AG09309 (cell line): ENCODE measurements at places on chromosomes 5 and 9.

DNA sequence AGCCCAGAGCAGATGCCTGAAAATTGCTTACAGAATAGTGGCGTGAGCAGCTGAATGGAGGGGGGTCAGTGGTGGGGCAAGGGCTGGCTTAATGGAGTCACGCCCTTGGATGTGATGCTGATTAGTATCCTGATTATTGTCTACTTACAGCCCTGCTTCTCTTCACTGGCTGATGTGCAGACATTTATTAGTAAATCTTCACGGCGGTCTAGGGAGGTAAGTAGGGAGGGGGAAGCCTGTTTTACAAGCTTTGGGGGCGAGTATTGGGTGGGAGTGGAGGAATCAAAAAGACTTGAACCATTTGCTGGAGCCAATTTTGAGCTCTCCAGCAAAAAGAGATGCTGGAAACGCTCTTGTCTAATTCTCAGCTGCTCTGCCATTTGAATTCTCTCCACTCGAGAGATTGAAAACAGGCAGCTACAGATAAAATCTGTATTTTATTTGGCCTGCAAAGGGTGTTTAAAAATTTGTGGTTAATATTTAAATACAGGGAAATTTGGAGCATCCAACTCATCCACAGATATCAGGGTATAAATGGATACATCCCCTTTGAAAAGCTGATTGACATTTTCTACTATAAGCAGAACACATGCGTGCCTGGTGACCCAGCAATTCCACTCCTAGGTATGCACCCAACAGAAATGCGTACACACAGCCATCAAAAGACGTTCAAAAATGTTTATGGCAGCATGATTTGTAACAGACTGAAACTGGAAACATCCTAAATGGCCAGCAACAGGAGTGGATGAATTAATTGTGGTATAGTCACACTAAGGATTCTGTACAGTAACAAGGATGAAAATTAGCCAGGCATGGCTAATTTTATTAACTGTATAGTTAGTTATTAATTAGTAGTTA, 19.5 kb upstream of the ALDH1B1 start:
- DNase-seq, result no peak

DNA sequence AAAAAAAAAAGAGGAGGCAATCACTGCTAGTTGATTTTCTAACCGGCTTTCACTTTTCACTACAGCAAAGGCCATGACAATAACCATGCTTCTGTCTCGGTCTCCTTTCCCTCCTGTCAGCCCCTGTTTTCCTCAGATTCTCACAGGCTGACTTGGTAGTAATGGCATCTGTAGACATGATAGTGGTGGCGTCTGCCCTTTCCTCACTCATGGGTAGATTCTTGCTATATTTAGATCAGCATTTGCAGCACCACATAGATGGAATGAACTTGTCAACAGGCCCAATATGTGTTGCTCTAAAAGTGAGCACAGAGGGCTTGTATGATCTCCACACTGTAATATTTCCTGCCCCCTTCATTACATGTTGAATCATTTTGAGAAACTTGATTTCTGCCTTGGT, 120.3 kb upstream of the FTMT start:
- DNase-seq, result no peak

DNA sequence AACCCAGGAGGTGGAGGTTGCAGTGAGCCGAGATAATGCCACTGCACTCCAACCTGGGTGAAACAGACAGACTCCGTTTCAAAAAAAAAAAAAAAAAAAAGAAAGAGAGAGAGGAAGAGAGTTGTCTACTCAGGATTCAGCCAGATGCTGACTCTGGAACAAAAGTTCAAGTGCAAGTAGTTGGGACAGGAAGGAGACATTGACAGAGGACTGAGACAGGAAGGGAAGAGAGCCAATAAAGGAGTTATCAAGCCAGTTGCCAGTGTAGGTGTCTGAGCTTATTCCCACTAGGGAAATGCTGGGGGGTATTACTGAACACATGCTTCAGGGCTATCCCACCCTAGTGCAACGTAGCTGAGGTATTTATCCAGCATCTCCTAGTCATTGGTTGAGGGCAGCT, 147.7 kb upstream of the SLC1A3 start:
- DNase-seq, result no peak

DNA sequence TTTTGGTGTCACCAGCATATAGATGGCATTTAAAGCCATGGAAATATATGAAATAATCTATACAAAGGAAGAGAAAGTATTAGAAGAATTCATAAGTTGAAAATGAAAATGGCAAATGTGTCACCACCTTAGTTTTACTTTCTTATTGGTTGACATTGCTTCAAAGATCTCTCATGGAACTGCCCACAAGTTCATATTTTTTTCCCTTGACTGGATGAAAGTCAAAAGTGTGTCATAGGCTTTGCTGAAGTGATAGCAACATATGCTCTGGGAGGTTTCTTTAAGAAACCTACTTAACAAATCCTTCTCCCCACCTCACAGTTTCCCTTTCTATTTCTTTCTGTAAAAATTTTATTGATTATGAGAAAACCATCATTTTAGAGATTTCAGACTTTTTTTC, 127.2 kb downstream of the VPS13A start:
- no peak for DNase-seq

DNA sequence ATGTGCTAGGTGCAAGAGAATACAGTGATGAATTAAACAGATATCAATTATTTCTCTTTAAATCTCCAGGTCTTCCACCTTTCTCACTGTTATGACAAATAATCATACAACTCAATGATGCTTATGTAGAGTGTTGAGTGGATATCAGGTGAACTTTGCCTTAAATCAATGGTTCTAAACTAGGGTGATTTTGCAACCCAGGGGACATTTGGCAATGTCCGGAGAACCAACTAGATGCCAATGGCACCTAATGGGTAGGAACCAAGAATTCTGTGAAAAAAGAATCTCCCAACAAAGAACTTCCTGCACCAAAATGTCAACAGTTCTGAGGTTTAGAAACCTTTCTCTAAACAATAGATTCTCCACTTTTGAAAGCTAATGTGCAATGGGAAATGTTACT, 52.0 kb upstream of the GDNF start:
- DNase-seq, result no peak

DNA sequence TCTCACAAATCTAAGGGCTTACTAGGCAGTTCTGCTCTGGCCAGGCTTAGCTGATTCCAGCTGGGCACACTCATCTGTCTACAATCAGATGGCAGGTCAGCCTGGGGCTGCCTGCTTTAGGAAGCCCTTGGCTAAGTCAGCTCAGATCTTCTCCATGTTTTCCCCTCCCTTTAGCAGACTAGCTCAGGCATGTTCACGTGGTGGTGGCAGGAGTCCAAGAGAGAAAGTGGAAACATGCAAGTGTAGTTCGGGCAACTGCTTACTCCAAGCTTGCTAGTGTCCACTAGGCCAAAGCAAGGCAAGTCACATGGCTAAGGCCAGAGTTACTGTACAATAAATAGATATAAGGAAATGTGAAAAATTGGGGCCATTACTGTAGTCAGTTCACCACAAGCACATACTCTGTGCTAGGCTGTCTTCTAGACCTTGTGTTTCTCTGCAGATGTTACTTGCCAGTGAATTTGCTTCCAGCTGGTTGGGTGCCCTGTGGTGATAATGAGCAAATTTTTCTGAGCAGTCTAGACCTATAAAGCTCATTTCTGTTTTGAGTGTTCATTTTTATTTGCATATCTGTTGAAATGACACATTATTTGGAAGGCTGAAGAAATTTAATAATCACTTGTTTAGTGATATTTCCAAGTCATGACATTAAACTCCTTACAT, 38.3 kb downstream of the RECK start:
- peak; percentile 71 for DNase-seq

- no peak for DNase-seq
Measured at GRCh38 chr9:130410443-130410842, 34.3 kb upstream of the ASS1 start.

DNA sequence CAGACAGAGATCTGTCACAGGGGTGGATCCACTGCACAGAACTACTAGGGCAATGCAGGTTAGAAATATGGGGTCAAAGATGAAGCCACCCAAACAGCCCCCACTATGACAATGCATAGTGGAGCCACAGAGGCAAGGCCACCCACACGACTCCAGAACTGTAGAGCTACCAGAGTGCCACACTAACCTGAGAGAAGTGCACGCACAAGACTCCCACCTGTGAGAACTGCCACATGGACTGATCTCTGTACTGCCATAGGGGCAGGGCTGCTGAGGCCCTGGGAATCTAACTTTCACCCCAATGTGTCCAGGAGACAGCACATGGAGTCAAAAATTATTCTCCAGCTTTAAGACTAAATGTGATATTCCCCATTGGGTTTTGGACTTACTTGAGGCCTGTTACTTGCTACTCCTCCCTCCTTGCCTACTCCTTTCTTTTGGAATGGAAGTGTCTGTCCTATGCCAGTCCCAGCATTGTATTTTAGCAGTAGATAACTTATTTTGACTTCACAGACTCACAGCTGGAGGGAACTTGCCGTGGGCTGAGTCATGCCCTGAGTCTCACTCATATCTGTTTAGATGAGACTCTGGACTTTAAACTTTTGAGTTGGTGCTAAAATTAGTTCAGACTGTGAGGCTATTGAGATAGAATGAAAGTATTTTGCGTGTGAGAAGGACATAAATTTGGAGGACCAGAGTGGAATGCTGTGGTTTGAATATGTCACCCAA, 853.3 kb downstream of the MAT2B start:
- no peak for DNase-seq
